Activated T-cell treated with anti-CD3 and anti-CD28 coated beads, Interleukin-2, amount 50 U/mL, for 48 hours (primary cell): ENCODE measurements at places on chromosomes 1 and 21.
A peak's percentile ranks its signal among the peaks of the same experiment; 100 is the strongest.

- DNase-seq: no peak
Observed at GRCh38 chr1:86537928-86538695, 8.8 kb upstream of the CLCA4 start.

GRCh38 chr1:39089931-39090521, 63.9 kb downstream of the NDUFS5 start:
- DNase-seq: no peak

DNA sequence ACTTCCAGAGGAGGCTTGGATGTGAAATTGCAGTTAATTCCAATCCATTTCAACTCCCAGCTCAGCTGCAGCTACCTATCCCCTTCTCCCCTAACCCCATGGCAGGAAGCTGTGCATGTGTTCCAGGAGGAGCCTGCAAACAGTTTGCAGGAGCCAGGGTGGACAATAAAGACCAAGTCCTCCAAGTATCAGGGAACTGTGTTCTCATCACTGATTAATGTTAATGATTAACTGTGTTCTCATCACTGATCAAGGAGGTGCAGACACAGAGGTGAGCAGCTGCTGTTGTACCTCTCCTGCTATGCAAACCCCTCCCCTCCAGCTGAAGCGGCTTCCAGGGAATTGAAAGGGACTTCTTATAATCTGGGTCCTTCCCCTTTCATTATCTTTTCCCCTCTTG, 19.2 kb downstream of the CLDN19 start:
- no peak for DNase-seq

DNA sequence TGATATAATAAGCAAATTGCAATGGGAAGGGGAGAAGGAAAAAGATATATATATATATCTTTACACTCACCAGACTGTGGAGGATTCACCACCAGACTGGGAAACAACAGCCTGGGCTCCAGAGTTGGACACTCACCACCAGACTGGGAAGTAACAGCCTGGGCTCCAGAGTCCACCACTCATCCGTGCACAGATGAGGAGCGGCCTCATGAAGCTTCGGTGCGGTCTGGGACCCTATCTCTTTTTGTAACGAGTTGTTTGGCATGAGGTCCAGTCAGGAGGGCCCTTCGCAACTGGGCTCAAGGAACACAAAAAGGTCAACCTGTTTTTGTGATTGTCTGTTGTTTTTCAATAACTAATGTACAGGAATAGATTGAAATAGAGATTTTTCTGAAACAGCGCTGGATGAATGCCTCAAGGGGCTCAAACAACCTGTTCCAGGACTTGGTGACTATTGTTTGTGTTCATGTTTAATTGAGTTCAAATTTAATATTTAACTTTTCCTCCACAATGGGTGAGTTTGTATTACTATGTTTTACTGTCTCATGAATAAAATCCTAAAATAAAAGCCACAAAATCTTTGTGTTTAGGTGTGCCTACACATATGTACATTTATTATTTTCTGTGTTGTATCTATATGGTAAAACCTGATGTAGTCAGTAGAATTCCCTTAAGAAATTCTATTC, 40.1 kb downstream of the S100A10 start:
- DNase-seq: no peak

DNA sequence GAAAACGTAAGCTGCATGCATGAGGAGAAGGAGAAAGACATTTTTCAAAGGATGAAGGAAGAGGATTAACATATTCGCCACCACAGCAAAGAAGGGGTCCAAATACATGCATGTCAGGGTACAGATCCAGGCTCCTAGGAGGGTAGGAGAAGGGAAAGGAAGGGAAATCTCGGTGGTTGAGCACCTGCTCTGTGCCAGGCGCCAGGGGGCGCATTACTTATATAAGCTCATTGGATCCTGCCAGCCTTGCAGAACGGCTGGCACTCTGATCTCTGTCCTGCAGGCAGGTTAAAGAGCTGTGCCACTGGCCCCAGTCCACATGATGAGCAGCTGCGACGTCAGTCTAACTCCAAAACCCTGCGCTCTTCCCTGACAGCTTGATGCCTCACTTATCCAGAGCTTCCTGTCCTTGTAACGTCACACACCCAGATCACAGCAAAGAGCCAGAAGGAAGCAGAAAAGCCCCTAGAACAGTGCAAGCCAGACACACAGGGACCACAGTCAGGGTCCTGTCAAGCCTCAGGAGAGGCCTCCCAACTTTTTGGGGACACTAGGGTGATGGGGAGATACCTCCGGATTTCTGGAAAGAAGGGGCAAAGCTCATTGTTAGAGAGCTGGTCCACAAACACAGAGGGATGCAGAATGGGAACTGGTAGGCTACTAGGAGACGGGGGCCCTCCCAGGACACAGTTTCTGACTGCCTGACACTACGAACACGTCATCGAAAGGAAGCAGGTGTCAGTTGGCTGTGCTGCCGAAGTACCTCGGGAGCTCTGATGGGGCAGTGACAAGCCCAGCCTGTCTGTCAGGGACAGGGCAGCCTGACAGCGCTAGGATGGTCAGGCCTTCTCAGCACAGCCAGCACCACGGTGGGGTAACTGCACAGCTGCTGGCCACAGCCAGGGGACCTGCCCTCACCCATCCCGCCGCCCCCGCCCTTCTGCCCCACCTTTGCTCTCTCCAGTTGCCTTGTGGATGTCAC, 99.1 kb downstream of the BEND5 start:
- DNase-seq: peak; percentile 54

DNA sequence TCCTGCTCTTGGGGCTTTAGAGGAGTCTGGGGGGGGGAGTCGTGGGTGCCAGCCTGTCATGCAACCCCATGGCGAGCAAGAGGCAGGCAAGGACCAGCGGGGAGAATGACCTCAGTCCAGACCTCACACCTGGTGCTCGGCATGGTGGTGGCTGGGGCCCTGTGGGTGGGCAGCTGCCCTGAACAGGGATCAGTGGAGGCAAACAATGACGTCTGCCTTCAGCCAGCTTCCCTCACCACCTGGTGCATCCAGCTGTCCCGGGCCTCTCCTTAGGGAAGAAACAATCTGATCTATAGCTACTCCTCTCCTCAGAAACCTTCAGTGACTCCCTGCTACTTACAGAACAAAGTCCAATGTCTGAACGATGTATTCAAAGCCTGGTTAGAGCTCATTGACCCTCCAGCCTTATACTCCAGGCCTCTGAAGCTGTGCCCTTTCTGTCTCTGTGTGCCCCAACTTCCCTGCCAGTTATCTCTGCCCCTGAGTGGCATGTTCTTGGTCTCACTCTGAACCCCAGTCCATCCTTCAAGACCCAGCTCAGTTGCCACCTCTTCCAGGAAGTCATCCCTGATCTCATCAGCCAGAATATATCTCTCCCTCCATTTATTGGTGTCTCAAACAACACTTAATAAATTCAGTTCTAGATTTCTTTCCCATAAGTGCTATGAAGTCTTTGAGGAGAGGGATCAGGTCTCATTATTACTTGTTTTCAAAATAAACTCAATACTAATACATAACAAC, 6.6 kb downstream of the PADI2 start:
- DNase-seq: no peak

DNA sequence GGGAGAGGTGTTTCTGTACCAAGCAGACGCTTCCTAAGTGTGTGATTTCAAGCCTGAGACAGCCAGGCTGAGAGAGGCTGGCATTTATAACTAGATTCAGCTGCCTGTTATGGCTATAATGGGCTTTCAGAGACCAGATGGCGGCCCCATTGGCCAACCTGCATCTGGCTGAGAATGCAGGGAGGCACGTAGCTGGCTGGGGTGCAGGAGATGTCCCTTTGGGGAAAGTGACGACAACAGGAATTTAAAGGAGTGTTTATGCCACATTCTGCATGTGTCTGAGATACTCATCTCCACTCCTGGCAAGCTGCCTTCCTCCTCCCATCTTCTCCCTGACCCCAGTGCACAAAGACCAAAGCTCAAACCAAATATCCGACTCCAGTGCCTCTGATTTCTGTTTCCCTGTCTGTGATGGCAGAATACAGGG, 21.3 kb upstream of the CCDC190 start:
- no peak for DNase-seq
